ENCODE measurements at places on chromosomes 2 and 18.

GRCh38 chr2:70182689-70183088, 8.1 kb downstream of the C2orf42 start:
- no peak for DNase-seq

- DNase-seq: no peak
These were observed 373.0 kb downstream of the CDH2 start for GRCh38 chr18:27803957-27804356.

DNA sequence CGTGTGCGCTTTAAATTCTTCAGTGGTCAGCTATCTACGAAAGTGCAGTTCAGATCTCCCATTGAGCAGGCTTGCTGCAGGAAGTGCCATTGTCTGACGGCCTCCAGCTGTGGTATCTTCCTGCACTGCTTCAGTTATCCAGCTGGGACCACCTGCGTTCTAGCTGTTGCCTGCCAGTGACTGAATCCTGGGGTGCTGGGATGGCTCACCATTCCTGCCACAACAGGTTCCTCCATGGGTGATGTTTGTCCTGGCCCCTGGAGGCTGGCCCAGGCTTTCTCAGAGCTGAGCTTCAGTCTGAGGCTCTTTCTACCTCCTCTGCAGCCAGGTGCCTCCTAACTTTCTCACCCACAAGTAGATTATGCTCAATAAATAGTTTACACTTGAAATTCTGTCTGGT, 498.5 kb upstream of the HS6ST1 start:
- no peak for DNase-seq

- no peak for DNase-seq
These were observed 820.8 kb downstream of the TDRD15 start for GRCh38 chr2:21944536-21944935.

GRCh38 chr18:75256376-75256775, 45.8 kb downstream of the TSHZ1 start:
- DNase-seq: no peak

- no peak for DNase-seq
These were observed 103.3 kb upstream of the VRK2 start for GRCh38 chr2:57943315-57943714.

DNA sequence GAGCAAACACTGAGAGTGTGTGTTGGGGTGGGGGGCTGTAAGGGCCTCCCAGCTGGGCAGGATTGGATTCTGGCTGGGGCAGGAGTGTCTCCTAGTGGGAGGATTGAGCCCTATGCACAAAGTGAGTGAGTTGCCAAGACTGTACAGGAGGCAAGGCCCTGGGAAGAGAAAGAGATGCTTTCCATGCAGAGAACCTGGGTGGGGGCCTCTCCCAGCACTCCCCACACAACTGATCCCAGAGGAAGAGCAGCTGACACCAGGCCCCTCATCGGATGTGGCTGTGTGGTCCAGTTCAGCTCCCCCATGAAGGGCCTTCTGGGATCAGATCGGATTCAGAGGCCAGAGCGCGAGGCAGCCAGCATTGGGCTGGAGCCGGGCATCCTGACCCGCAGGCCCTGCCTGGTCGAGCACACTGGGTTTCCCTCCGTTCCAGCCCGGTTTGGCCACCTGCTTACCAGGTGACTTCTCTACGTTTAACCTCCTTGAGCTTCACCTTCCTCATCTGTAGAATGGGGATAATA, 49.4 kb upstream of the FAHD2A start:
- DNase-seq: no peak

- no peak for DNase-seq
These were observed 14.3 kb downstream of the SPTBN1 start for GRCh38 chr2:54470266-54470938.

DNA sequence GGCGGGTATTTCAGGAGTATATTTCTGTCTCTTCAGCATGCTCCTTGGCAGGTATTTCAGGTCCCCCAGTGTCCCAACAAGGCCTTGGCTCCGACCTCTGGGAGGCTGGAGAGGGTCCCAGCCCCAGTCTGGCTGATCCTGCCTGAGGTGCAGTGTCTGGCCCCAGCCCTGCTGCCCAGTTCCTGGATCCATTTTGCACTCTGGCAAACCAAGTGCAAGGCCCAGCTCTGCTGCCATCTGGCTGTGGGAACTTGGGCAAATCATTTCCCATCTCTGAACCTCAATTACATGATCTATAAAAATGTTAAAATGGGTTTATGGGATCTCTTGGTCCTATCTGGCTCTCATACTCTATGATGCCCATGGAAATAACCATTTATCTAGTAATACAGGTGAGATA, 63.6 kb downstream of the ZBTB7C start:
- no peak for DNase-seq

- DNase-seq: no peak
These were observed 148.7 kb upstream of the VRK2 start for GRCh38 chr2:57897920-57898319.

DNA sequence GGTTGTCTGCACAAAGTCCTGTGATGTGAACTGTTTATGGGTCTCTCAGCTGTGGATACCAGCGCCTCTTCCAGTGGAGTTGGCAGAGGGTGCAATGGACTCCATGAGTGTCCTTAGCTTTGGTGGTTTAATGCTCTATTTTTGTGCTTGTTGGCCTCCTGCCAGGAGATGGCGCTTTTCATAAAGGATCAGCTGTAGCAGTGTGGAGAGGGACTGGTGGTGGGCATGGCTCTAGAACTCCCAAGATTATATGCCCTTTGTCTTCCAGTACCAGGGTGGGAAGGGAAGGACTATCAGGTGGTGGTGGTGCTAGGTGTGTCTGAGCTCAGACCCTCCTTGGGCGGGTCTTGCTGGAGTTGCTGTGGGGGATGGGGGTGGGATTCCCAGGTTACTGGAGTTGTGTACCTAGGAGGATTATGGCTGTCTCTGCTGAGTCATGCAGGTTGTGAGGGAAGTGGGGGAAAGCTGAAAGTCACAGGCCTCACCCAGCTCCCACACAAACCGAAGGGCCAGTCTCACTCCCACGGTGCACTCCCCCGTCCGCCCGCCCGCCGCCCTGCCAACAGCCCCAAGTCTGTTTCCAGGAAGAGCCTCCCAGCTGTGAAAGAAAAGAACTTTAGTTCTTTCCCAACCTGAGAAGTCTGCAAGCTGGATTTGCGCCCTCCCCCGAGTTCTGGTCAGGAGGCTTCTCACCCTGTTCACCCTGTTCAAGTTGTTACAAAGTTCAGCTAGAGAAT, 108.1 kb downstream of the MARCO start:
- no peak for DNase-seq

GRCh38 chr2:152037743-152038435, 61.0 kb downstream of the CACNB4 start:
- DNase-seq: no peak

- DNase-seq: no peak
These were observed 61.0 kb downstream of the CRIM1 start for GRCh38 chr2:36416370-36417165.

DNA sequence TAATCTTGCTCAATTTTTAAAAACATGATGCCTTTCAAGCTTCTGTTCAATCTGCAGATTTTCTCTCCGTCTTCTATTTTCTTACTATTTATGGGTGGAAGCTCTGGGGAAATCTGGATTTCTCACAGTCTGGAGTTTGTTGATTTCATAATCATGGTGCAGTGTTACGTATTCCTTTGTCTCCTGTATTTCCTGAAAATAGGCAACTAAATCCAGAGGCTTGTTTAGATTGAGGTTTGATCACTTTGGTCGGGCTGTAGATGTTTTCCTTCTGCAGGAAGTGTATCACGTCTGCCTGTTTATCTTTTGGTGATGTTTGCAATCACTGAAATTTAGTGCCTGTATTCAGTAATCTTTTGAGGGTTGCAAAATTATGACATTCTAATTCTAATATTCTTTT, 487.7 kb downstream of the LRRTM4 start:
- DNase-seq: no peak

GRCh38 chr2:101145406-101145805, 5.8 kb downstream of the TBC1D8 start:
- DNase-seq: no peak

GRCh38 chr2:14358339-14358738, 274.2 kb upstream of the LRATD1 start:
- no peak for DNase-seq

DNA sequence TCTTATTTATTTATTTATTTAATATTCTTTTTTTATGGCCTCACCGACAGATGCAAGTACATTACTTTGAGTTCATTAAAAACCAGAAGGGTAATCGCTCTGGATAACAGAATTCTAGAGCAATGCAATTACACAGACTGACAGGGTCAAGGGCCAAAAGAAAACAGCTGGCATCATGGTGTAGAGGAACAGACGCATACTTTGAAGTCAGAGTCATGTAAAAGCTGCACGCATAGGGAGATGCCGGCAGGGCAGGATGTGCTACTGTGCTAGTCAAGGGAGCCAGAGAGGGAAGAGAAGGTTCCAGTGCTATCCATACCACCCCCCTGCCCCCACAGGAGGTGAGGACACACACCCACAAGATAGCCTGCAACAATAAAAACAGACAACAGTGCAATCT, 115.2 kb upstream of the TFCP2L1 start:
- no peak for DNase-seq

- DNase-seq: no peak
These were observed 594.1 kb downstream of the SATB2 start for GRCh38 chr2:198863655-198864054.

- DNase-seq: no peak
These were observed 84.1 kb upstream of the SLC8A1 start for GRCh38 chr2:40535972-40536371.

- peak; percentile 71 for DNase-seq
These were observed 1.9 kb downstream of the PRSS56 start for GRCh38 chr2:232521959-232522622.

- DNase-seq: no peak
These were observed 12.8 kb downstream of the EPG5 start for GRCh38 chr18:45954070-45954934.

DNA sequence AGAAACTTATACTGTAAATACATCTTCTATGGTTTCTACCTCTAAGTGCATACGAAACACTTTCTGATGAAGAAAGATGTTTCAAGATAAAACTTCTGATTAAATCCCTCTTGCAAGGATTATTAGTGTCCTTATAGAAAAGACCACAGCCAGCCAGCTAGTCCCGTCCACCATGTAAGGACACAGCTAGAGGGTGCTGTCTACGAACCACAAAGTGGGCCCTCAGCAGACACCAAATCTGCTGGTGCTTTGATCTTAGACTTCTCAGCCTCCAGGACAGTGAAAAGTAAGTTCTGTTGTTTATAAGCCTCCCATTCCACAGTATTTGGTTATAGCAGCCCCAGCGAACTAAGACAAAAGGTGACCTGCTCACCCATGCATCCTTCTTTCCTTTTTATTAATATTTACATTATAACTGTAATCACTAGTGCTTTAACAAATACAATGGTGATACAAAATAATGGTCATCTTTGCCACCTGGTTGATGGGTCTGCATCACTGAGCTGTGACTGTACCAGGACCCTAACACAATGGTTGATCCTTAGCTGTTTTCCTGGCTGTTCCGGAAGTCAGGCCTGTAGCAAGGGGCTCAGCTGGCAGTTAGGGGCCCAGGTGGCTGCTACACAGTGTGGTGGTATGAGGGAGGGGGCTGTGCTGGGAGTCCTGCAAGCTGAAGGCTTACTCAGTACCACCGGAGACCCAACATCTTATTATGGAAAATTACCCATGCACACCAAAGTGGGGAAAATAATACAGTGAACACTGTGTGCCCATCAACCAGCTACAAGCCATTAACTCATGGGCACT, 108.5 kb upstream of the SMAD7 start:
- DNase-seq: no peak

DNA sequence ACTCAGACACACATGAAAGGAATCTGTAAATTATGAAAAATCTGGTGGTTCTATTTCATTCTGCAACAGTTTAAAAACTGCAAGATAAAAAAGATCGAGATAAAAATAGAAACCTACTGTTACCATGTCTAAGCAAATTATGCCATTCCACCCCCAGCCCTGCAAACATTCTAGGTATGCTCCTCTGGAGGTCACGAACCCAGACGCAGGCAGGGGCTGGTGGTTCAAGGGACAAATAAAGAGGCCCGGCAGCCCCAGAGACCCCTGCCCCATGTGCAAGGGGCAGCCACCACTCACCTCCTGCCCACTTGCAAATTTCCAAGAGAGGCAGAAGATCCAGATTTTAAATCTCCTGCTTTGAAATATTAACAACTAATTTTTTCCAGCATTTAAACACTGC, 210.5 kb downstream of the ANAPC1 start:
- DNase-seq: no peak

- DNase-seq: no peak
These were observed 69.1 kb upstream of the DTNB start for GRCh38 chr2:25742501-25742900.

GRCh38 chr2:149056541-149057255, 18.2 kb downstream of the LYPD6B start:
- no peak for DNase-seq

- DNase-seq: no peak
These were observed 50.7 kb downstream of the PIK3C3 start for GRCh38 chr18:42005782-42006181.

GRCh38 chr2:172287605-172288315, 139.6 kb upstream of the ITGA6 start:
- no peak for DNase-seq

DNA sequence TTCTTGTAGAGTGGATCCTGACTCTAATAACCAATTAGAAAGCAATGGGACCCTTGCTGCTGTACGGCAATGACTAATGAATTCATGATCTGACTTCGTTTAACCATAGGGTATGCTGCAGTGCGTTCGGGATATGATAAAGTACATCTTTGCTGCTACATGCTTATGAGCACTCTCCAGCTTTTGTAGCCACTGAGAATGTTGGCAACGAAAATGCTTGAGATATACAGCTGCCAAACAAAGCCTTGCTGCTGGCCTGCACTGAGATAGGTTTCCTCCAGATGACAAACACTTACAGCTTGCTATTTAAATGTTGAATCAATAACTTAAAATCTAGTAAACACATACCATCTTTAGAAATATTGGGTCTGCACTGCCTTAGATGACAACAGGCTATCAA, 372.4 kb upstream of the SLC8A1 start:
- no peak for DNase-seq

DNA sequence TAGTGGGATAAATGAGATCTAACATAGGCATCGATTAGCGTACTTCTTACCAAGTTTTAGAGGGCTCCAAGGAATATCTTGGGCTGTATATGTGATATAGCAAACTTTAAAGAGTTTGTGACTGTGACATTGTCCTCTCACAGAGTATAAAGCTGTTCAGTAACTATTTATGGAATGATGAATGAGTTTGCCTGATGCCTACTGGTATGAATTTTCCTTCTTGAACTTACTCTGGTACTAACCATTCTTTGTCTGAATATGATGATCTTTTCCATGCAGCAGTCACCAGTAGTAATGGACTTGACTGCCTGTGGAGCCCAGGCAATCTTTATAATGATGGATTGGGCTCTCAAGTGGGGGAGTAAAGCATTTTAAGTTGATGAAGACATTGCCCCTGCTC, 120.5 kb downstream of the PARD3B start:
- DNase-seq: no peak

DNA sequence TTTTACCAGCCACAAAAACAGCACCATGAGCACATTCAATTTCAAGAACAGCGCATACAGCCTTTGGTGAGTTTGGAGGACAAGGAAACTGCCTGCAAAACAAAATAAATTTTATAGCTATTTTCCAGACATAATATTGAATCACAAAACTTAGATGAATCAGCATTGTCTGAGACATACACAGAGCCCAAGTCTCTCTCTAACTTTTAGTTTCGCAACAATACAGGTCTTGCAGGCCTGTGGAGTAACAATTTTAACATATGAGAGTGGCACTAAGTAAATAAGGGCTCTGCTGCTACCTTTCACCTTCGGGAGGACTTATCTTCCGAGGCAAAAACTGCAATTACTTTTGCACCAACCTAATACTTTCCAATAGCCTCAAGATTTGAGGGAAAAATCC, 56.1 kb upstream of the PEX13 start:
- no peak for DNase-seq

- no peak for DNase-seq
These were observed 16.3 kb downstream of the ANKRD44 start for GRCh38 chr2:197294260-197294659.

GRCh38 chr2:176473177-176473576, 203.9 kb downstream of the MTX2 start:
- no peak for DNase-seq

Measured in activated naive CD8-positive, alpha-beta T cell treated with anti-CD3 and anti-CD28 coated beads for 36 hours (primary cell).